ENCODE measurements at places on chromosomes 6 and 20. TPM values are rescaled to one million over a fixed set of nuclear protein-coding genes. Genes with fewer than 3 reads are reported as not detected.

DNA sequence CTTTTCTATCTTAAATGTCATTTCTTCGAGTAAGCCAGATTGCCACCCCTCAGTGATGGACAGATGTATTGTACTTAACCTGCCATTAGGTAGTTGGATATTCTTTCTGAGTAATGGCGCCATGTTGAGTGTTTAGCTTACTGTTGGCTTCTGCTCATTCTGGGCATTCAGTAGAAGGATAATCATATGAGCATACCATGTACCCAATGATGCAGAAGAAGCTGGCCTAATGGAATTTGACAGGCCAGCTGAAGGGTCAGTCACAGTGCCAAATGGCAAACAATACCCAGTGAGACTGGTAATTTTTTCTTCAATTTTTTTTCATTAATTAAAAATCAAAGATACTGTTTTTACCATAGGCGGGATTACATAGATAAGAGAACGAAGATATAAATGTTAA lies 1010.8 kb upstream of the EYS start:
- no peak for DNase-seq

DNA sequence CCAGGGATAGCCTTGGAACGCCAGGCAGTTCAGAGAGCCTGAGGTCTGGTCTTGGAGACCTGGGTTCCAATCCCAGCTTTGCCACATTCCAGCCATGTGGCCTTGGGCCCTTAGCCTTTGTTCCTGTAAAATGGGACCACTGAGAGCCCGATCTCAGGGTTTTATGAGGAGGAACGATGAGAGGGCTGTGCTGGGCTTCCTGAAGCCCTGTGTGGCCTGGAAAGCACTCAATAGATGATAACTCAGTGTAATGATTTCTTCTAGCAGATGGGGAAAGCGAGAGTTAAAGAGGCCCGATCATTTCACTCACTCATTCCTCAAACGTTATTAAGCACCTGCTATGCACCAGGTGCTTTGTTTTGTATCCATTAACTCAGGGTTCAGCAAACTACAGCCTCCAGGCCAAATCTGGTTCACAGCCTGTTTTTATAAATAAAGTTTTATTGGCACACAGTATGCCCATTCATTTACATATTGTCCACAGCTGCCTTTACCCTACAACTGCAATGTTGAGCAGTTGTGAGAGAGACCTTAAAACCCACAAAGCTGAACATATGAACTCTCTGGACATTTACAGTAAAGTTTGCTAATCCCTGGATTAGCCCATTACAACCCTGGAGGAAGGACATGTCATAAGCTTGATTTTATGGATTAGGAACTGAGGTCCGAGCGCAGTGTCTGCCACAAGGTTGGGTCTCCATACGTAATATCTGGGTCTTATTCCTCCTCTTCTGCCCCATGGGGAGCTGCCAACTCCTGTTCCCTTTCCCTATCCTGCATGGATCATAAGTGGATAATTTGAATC lies 90.4 kb downstream of the CEBPB start:
- no peak for DNase-seq

GRCh38 chr6:154247119-154247861 lies 109.3 kb downstream of the IPCEF1 start:
- no peak for DNase-seq

DNA sequence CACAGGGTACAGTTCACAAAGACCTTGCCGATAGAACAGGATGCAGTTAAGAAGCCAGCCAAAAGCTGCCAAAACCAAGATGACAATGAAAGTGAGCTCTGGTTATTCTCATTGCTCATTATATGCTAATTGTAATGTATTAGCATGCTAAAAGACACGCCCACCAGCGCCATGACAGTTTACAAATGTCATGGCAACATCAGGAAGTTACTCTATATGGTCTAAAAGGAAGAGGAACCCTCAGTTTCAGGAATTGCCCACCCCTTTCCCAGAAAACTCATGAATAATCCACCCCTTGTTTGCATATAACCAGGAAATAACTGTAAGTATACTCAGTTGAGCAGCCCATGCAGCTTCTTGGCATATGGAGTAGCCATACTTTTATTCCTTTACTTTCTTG lies 748.7 kb downstream of the QKI start:
- DNase-seq: no peak

DNA sequence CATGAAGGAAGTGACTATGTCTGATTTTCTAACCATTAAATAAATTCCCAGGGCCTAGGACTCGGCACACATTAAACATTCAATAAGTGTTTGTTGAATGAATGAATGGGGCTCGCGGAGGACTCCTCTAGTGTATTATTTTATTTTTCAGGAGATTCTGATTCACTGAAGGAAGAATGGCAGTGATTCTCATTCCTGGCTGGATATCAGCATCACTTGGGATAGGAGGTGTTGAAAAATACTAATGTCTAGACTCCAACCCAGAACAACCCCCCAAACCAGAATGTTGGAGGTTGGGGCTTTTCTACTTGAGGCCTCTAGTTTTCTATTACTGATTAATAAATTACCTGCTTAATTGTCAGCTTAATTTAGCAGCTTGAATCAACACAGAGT lies 195.4 kb downstream of the BTBD3 start:
- DNase-seq: no peak

GRCh38 chr6:89385156-89385667 lies 26.9 kb downstream of the RRAGD start:
- peak; percentile 77 for DNase-seq

DNA sequence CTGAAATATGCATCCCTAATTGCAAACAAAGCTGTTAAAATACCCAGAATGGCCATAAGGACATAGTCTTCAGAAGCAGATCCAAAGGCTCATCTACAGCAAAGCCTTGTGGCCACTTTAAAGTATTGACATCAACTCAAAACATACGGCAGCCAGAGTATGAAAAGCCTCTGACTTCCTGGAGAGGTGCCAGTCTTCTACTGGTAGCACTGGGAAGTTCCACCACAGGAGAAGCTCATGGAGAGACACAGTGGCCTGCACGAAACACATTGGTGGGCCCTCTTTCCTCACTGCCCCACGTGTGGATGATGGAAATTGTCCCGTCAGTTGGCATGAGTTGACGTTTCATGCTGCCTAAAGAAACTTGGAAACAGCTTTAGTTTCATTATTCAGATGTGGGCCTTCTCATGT lies 202.6 kb upstream of the HEY2 start:
- DNase-seq: no peak

- peak; percentile 75 for DNase-seq
Observed at GRCh38 chr20:34538671-34539123, 19.8 kb upstream of the MAP1LC3A start.

GRCh38 chr6:80466981-80467380 lies 360.5 kb downstream of the BCKDHB start:
- DNase-seq: no peak

GRCh38 chr20:58406422-58407001 lies 17.5 kb downstream of the VAPB start:
- no peak for DNase-seq

GRCh38 chr6:142878407-142878806 lies 66.6 kb downstream of the HIVEP2 start:
- DNase-seq: no peak

GRCh38 chr6:135167617-135168016 lies 13.5 kb upstream of the MYB start:
- no peak for DNase-seq

- no peak for DNase-seq
Observed at GRCh38 chr6:34063651-34064050, 82.2 kb downstream of the GRM4 start.

- DNase-seq: no peak
Observed at GRCh38 chr6:8336406-8337057, 98.8 kb downstream of the SLC35B3 start.

- peak; percentile 77 for DNase-seq
Observed at GRCh38 chr6:73923905-73924485, 228.0 kb downstream of the CD109 start.

DNA sequence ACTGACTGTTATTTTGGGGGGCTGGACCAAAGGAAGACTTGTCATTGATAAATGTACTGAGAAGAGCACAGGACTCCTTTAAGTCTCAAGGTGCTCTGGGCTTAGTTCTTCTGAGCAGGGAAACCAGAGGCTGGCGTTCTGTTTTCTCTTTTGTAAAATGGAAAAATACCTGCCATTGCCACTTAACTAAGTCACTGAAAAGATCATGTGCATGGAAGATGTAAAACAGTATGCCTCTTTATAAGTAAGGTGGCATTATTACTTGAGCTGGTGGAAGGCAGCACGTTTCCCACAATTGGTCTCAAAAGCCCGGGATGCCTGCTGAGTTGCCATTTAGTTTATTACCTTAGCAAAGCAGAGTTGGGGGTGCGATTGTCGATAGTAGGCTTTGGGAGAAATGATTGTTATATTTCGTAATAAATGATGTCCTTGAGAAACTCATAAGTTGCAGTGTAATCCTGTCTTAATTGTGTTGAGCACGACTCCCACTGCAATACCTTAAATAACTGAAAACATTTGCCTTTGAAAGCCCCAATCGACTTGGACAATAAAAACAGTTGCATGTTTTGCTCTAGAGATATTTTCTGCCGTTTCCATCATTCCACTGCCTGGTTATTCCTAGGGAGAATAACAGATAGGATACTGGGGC lies 3.6 kb downstream of the JARID2 start:
- no peak for DNase-seq

DNA sequence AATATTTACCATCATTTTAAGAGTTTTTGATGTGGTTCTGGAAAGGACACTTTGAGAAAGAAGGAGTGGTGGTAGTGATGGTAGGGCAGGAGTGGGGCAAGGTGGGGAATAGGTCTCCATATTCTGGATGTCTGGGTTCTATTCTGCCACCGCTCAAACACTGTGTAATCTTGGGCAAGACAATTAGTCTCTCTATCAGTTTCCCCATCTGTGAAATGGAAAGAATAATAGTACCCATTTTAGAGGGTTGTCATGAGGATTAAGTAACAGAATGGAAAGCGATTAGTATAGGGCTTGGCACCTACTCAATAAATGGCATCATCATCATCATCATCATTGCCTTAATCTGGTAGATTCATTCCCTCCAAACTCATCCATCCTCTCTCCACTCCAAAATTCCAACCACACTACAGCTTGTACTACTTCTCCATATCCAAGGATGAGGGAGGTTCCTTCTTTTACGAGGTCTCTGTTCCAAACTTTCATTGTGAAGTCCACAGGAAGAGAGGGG lies 982 bp upstream of the GGT7 start:
- no peak for DNase-seq

GRCh38 chr6:99739526-99739925 lies 132.9 kb downstream of the PRDM13 start:
- no peak for DNase-seq

- DNase-seq: no peak
Observed at GRCh38 chr6:25640446-25640845, 11.6 kb upstream of the SCGN start.

GRCh38 chr6:54320871-54321270 lies 12.6 kb downstream of the TINAG start:
- no peak for DNase-seq

GRCh38 chr6:142324111-142324510 lies 22.3 kb downstream of the ADGRG6 start:
- no peak for DNase-seq

DNA sequence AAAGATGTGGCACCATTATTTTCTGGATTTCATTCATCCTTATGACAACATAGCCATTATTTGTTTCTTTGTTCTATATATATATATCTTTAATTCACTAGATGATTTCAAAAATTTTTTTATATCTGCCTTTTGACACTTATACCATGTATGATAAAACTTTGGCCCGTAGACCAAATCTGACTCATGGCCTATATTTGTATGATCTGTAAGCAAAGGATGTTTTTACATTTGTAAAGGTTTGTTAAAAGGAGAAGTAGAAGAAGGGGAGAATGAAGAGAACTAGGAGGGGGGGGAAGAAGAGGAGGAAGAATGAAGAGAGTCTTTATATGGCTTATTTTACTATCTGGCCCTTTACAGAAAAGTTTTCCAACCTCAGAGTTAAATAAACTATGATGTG lies 279.7 kb downstream of the LAMA2 start:
- no peak for DNase-seq

DNA sequence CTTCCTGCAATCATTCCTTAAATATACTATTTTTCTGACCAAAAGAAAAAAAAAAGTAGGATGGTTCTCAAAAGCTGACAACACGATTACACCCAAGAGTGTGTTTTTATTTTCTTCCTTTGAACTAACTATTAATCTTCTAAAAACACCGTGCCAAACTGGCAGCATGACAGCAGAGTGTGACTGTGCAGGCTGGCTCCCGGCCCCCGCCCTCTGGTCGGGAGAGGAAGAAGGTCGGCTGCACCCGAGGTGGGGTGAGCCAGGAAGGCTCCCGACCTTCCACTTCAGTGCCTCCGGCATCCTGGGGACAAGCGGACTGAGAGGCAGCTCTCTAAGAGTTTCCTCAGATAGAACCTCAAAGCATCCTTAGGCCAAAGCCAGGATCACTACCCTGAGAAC lies 29.2 kb downstream of the SLC22A23 start:
- DNase-seq: no peak

DNA sequence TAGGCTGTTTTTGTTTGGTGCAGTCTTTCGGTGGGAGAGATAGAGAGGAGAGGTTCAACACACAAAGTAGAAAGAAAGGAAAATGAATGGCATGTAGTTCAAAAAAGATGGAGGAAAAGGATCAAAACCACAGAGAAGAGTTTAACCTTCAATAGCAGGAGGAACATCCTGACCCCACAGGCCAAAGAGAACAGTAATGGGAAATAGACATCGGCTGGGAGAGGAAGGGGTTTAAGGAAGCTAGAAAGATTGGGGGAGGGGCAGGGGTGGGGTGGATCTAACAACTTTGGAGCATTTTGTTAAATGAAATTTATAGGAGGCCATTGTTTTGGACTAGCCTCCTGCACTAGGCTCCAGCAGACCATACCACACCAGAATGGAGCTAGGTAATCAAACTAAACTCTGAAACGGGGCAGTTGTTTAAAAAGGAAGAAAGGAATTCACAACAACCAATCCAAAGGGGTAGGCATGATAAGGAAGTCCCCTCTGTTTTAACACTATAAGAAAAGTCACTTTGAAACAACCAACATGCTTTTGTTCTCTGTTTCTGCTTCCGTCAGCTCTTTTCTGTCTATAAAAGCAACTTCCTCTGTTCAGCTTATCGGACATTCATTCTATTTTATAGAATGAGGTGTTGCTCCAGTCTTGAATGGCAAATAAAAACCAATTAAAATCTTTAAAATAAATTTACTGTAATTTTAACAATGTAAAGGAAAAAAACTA lies 82.6 kb downstream of the EPB41L2 start:
- no peak for DNase-seq

DNA sequence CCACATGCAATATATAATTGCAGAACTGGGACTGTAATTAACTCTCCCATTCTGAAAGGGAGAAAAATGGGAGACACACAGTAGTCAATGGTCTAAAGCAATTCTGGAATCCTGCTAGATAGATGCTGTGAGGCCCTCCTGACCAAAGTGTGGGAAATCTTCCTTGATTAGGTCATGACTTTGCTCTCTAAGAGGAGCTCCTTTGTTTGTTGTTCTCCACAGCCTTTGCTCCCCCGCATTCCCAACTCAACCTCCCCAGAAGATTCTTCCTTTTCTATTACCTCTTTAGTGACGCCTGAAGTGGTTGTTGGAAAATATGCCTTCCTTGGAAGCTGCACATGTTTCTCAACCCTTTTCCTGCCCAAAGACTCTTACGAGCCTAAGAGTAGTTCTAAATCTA lies 28.8 kb upstream of the LIN28B start:
- DNase-seq: no peak

PTCRA gene
- total RNA-seq: not detected

RAD21L1 gene
- not detected for total RNA-seq

MLIP gene
- not detected for total RNA-seq

LINC00237 gene
- total RNA-seq: not detected

SYNCRIP gene
- total RNA-seq: 77.5 TPM

All from sigmoid colon (tissue), 7 donors.